Natural killer cell treated with Interleukin-12 subunit alpha and Interleukin-12 subunit beta and Interleukin-15 and Interleukin-18, amount 100 ng/mL, for 72 hours (primary cell): ENCODE measurements at places on chromosomes 2 and 18.

GRCh38 chr2:23426263-23426905 is 41.4 kb downstream of the KLHL29 start:
- no peak for DNase-seq

DNA sequence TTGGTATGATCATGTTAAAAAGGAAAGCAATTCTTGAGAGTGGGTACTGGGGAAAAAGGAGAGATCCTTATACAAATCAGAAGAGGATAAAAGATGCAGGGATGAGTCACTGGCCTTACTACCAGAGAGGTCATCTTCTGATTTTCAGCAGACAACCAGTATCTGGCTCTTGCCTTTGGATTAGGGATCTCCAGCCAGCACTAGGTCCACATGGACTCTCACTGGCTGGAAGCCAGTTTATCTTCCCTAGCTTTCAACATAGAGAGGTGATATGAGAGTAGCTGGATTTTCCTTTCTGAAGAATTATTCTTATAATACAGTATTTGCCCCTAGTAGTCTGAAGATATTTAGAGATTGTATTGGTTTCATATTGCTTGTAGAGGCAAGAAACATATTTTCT is 30.2 kb downstream of the CERKL start:
- no peak for DNase-seq

- no peak for DNase-seq
These were observed 5.2 kb downstream of the CAPN10 start for GRCh38 chr2:240591784-240592183.

- no peak for DNase-seq
These were observed 384.9 kb upstream of the NXPH2 start for GRCh38 chr2:139165041-139165440.

- DNase-seq = no peak
These were observed 66.6 kb downstream of the SMIM21 start for GRCh38 chr18:75360941-75361340.
